ENCODE measurements at places on chromosomes 7 and 10. TPM values are rescaled to one million over a fixed set of nuclear protein-coding genes. Genes with fewer than 3 reads are reported as not detected.

The CHN2 gene
- 16.0 TPM for polyA plus RNA-seq

The SFRP5 gene
- 0.68 TPM for polyA plus RNA-seq

The ARHGEF35 gene
- 18.0 TPM for polyA plus RNA-seq

The CD36 gene
- polyA plus RNA-seq, result 152 TPM

The GNAT3 gene
- polyA plus RNA-seq, result not detected

The TBXAS1 gene
- polyA plus RNA-seq, result 8.0 TPM

The GDF2 gene
- not detected for polyA plus RNA-seq

The ZNF239 gene
- polyA plus RNA-seq, result 13.8 TPM

The ANKRD30A gene
- not detected for polyA plus RNA-seq

The PNLIPRP3 gene
- polyA plus RNA-seq, result not detected

GRCh38 chr10:78331391-78331922, 297.8 kb downstream of the RPS24 start:
- no peak for DNase-seq

- DNase-seq, result no peak
Observed at GRCh38 chr10:124329941-124330340, 88.8 kb downstream of the OAT start.

GRCh38 chr7:71611986-71612385, 480.0 kb downstream of the GALNT17 start:
- no peak for DNase-seq

DNA sequence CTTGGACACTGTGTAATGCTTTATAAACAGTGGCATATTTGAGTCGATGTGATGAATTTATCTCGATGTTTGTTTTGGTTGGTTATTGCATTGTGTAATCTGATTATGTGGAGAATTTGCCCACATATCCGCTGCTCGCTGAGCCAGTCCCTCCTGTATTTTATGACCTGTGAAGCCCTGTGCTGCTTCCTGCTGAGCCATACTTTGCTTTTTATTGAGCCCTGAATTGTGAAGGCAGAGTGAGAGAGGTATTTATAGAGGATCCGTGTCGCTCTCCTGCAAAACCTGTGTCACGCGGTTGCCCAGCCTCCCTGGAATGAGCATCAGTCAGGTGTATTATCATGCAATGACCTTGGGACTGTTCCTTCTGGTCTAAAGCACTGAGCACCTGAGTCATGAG, 253.7 kb downstream of the ARHGAP21 start:
- no peak for DNase-seq
